ENCODE measurements at places on chromosomes 2 and 18.

DNA sequence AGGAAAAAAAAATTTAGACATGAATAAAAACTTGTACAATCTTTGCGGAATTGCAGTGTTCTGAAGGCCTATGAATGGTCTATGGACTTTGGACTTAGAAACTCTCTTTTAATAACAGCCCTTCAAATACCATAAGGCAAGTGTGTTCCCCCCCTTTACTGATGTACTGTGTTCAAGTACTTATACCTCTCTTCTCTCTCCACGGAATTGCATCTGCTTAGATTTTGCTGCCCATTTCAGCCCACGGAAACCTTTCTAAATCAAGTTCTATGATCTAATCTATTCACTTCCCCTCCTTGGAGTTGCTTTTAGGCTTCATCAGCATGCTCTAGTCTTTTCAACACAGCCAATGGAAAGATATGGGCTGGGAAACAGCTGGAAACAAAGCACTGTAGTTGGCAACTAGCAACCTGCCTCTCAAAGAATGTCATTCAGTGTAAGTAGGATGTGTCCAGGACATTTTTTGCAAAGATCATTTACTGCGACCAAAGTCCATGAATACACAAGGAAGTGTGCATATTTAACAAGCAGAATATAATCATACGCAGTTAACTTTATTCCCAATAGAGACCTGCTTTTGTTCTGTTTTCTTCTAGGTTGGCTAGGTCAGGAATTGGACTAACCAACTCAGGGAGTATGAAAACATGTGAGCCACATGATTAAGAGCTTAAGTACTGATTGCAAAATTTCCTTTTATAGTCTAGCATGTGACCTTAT lies 58.0 kb downstream of the SLC40A1 start:
- DNase-seq = no peak

DNA sequence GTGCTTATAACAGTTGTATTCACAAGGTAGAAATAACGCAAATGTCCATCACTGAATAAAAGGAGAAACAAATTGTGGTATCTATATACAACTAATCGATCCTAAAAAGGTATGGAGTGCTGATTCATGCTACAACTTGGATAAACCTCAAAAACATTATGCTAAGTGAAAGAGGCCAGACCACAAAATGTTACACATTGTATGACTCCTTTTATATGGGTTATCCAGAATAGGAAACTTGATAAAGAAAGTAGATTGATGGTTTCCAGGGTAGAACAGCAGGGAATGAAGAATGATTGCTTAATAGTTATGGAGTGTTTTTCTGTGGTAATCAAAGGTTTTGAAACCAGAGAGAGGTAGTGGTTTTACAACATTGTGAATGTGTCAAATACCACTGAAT lies 432.2 kb upstream of the TRIB2 start:
- DNase-seq = no peak

DNA sequence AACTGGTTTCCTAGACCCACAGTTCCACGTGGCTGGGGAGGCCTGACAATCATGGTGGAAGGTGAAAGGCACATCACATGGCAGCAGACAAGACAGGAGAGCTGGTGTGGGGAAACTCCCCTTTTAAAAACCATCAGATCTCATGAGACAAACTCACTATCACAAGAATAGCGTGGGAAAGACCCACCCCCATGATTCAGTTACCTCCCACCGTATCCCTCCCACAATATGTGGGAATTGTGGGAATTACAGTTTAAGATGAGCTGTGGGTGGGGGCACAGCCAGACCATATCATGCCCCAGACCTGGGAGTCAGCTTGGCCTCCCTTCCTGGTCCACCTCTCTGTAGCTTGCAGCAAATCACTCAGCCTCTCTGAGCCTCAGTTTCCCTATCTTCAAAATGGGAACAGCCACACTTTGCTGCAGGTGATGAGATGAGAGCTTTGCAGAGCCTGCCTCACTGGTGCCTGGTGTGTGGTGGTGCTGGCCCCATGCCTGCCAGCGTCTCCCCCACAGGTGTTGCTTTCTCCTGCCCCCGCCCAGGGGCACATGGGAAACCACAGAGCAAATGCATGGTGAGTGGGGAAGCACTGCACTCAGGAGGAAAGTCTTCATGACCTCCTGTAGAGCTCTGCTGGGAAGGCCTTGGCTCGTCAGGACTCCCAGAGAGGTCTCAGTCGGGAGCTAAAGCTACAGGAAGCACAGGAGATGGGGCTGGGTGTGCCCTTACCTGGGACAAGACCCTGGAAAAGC lies 31.1 kb downstream of the GREB1 start:
- no peak for DNase-seq

GRCh38 chr2:11160731-11161455 lies 5.6 kb downstream of the SLC66A3 start:
- no peak for DNase-seq

DNA sequence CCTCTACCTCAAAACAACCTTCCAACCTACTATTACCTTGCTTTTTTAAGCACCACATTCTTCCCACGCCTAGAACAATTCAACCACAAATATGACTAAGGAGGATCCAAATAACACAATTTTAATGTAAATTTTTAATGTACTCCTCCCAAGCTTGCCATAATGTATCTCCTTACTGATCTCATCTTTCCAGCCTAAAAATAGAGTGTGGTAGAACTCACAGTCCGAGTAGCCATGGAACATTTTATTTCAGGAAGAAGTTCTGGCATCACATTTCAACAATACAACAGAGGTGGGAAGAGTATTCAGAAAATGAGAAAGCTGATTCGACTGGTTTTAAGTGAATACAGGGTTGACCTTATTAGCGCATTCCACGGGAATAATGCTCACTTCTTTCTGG lies 15.4 kb downstream of the FEZ2 start:
- no peak for DNase-seq

All from renal pelvis (tissue), 12 donors.